ENCODE measurements at places on chromosomes 5 and 9.
A peak's percentile ranks its signal among the peaks of the same experiment; 100 is the strongest.

DNA sequence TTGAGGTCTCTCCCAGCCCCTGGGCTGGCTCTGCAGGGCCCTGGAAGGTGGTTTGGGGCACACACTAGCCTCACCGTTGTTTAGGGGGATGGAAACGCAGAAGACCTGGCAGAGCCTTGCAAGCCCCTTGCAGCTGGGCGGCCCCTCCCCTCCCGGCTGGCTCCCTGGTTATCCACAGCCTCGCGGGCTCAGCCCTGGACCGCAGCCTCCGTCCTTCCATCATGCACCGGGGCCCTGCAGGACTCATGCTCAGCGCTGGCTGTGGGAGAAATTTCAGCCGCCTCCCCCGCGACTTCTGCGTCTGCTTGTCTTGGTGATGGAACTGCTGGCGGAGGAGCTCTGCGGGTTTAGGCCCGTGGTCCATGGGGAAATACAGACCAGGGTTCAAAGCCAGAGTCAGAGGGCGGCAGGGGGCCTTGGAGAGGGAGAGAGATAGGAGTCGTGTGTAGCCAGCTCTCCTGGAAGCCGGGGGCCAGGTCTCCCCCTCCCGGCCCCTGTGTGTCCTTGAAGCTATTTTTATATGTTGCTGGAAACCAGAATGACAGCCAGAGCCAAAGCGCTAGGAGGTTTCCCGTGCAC, 75.8 kb upstream of the IER5L start:
- DNase-seq: no peak

DNA sequence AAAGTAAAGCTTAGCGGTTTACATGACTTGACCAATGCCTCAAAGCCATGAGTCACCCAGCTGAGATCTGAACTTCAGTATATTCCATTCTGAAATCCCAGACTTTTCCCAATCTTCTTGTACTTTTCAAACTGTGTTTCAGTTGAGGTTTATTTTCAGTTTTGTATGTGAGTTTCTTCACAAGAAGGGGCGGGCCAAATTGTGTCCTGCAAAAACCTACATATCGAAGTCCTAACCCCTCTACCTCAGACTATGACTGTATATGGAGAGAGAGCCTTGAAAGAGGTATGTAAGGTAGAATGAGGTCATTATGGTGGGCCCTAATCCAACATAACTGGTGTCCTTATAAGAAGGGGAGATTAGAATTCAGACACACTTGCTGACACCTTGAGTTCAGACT, 666 bp upstream of the TLR4 start:
- DNase-seq: no peak

- no peak for DNase-seq
These were observed 188.8 kb downstream of the NTRK2 start for GRCh38 chr9:84858364-84858763.

- no peak for DNase-seq
These were observed 462.7 kb downstream of the EBF1 start for GRCh38 chr5:158637039-158637438.

DNA sequence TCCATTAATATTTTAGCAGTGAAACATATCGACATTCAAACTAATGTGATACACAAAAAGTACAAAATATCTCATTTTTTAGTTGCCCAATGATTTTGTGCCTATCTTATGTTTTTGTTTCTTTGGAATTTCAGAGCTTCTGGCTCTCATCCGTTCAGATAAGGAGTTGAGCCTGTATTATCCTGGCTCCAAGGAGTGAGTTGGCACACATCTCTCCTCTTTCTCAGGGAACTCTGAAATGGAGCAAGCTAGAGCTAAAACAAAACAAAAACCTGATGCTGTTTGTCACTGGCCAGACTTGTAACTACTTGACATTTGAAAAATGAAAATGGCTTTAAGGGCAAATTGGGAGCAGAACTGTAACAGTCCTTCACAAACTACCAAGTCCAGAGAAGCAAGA, 131.3 kb upstream of the SLC28A3 start:
- no peak for DNase-seq

DNA sequence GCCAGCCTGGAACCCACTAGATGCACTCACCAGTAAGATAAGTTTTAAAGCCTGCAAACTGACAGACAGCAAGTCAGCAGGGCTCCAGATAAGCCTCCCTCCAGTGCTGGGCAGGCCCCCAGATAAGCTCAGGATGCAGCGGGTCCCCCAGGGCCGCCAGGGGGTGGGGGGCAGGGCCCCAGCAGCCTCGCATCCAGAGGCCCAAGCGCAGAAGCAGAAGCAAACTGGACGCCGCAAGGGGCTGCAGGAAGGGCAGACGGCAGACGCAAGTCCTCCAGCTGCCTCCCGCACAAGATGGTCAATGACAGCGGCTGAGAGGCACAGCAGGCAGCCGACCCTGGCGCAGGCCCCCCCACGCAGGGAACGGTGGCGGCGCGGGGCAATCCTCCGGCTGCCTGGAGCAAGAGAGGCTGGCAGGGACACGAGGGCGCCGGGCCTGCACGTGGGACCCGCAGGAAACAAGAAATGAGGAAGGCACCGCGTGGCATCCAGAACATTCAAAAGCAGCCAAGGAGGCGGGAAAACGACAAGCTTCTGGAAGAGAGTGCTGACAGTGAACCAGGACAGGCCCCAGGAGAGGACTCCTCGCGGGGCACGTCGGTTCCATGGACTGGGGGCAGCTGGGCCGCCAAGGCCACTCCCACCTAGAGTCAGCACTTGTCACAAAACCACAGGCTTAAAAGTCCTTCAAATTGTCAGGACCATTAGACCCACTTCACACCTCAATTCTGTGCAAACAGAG, 49.8 kb downstream of the ROR2 start:
- peak; percentile 87 for DNase-seq

- DNase-seq: no peak
These were observed 137.9 kb upstream of the OTULINL start for GRCh38 chr5:14443671-14444093.

- DNase-seq: no peak
These were observed 53.2 kb upstream of the GRIA1 start for GRCh38 chr5:153437251-153437650.

DNA sequence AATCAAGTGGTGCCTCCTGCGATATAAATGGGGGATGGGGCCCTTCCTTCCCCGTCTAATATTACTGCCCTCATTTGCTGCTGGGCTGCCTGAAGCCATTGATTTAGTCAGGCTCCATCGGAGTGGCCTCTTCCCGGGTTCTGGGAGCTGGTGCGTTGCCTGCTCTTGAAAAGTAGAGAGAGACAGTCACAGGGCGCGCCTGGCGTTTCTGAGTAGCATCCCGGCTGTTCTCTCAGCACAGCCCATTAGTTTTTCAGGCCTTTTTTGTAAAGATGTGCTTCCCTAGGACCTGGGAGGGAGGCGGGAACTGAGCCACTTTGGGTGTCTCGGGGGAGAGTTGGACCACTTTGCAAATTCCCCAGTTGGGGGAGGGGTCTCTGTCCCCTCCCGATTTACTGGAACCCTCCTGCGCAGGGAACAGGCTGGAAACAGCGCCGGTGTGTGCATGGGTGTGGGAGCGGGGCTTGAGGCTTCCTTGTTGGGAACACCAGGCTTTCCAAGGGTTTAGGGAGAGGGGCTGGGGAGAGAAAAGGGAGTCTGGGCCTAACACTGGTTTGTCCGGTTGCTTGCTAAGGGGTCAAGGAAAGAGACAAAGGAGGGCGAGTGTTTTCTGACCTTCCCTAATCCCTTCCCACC, 4.7 kb downstream of the PRDM6 start:
- DNase-seq: no peak

- DNase-seq: no peak
These were observed 38.4 kb upstream of the SUSD3 start for GRCh38 chr9:93020151-93020550.

DNA sequence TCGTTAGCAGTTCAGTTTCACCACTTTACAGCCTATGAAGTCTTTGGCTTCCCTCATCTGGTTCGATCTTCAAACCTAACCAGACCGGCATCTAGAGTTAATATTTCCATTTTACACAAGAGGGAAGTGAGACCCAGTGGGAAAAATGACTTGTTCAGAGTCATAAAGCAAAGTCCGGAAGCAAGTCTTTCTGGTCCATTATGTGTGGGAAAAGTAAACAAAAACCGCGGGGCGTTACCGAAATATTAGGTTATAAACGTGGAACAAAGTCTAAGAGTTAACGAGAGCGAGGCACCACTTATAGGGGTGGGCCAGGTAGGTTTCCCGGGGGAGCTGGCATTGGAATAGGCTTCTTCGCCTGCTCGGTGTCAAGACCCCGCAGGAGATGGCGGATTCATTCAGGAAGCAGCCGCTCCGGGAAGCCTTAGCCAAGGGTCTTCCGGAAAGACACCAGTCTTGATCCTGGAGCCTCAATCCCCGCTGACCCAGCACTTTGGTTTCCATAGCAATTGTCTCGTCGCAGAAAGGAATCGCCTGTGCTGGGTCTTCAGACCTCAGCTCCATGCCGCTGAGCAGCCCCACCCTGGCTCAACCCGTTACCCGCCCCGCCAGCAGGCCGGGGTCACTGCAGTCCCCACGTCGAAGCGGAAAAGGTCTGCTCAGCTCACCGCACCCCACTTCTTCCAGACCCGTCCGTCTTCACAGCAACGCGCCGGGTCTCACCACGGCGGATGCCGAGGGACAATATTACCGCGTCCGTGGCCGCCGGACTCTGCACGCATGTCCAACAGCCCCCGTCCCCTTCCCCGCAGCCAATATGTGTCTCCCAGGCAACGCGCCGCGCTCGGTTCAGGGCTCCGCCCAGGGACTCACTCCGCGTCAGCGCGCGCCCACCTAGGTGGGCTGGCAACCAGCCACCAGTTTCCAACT, at the start of gene C5orf52:
Gene C5orf52 (plus strand): TSS at position 872 of the 930 bp plus-strand sequence. CDS start 82 bp downstream, outside the sequence.
- DNase-seq: no peak

DNA sequence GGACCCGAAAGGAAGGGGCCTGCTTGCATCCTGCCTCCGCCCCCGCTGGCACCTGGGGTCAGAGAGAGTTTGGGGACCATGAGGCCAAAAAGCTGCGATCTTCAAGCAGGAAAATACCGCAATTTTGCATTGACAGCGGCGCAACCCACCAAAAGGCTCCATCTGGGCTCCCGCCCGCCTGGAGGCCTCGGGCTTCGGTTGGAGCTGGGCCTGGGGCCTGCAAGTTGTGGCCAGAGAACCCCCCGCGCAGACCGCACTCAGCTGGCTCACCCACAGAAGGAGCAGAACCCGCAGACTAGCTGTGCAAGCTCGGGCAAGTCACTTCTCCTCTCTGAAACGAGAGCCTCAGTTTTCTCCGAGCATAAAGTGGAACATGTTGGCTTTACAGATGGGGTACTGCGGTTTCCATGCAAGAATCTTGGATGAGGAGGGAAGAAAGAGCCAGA, 1.3 kb downstream of the NR5A1 start:
- no peak for DNase-seq

DNA sequence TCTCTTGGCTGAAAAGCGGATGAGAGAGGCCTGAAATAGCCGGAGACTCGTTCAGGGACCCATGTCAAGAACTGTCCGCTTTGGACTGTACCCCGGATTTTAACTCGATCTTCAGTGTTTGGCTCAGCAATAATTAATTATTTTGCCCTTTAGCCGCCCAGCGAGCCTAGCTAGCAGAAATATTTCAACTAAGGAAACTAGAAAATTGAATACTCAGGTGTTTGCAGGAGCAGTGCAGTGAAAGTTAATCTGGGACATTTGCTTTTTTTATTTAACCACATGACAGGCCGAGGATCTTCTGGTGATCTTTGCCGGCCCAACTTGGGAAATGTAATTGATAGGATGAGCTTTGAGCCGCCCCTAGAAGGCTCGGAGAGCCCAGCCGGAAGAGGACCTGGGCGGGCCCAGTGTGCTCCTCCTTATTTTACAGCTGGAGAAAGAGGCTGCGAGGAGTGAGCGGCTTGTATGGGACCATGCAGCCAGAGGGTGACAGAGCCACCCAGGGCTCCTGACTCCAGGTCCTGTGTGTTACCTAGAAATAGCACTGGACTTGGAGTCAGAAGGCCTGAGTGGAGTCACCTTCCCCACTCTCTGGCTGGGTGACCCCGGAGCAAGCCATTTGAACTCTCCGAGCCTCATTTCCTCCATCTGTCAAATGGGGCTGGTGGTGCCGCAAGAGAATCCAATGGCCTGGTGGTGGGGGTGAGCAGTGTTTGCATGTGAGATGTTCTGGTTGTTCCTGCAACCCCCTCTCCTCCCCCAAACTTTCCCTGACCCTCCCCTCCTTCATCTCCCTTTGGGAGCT, 2.4 kb downstream of the PPARGC1B start:
- DNase-seq: no peak

- DNase-seq: no peak
These were observed 40.3 kb upstream of the CDKN2AIPNL start for GRCh38 chr5:134451936-134452505.

- no peak for DNase-seq
These were observed 356.4 kb upstream of the EDIL3 start for GRCh38 chr5:84741056-84741455.

DNA sequence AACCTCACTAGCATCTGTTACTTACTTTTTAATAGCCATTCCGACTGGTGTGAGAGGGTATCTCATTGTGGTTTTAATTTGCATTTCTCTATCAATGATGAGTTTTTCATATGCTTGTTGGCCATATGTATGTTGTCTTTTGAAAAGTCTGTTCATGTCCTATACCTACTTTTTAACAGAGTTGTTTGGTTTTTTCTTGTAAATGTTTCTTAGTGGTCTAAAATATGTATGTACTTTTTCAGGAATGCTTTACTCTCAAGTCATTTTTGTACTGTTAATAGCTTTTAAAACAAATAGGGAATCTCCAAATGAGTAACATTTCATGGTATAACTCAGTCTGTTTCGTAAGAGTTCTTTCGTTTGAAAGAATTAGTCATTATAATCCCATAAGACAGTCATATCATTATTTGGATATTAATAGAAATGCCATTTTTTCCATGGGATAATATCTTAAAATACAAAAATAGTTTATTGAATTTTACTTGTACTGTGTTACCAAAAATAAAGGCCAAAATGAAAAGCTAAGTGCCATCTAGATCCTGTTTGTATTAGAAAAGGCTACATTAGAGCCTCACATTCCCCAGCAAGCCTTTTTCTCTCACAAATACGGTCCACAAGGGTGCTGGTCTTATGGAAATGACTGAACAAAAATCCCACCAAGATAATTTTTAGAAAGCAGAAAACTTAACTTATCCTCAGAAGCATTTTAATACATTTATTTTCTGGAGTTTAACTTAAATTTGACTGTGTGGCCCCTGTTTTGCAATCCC, 247.7 kb downstream of the PJA2 start:
- DNase-seq: no peak

DNA sequence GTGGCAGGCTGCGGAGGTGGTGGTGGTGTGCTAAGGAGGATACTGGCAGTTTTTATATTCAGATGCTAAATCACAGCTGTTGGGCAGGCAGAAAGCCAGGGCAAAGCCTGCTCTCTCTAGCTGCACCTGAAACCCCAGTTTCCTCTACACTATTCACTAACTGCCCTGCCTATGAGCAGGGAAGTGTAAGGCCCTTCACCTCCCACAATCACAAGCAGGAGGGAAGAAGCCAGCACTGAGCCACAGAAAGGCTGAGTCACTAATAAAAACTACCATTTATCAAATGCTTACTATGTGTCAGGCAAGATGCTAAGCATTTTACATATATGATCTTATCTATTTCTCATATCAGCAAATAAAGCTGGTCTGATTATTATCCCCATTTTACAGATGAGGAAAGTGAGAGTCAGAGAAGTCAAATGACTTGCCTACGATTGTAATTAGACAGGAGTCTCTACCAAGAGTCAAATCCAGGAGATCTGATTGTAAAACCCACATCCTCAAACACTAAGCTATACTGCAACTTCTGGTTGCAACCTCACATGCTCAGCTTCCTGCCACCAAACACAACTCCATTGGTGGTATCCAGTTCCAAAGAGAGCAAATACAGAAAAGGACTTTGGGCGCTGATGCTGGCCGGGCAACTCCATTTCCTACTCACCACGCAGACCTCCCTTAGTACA, 17.7 kb upstream of the IL6ST start:
- no peak for DNase-seq

- DNase-seq: no peak
These were observed 73.0 kb downstream of the MRPS27 start for GRCh38 chr5:72246954-72247442.
